ENCODE measurements at places on chromosomes 3 and 15.
A peak's percentile ranks its signal among the peaks of the same experiment; 100 is the strongest.

- no peak for DNase-seq
Measured at GRCh38 chr3:10286596-10287295, 6.0 kb downstream of the GHRL start.

- DNase-seq, result no peak
Measured at GRCh38 chr15:28912422-28912821, 26.6 kb downstream of the APBA2 start.

- DNase-seq, result no peak
Measured at GRCh38 chr15:83610901-83611685, 42.8 kb upstream of the ADAMTSL3 start.

GRCh38 chr3:70973558-70973957 lies 610.0 kb downstream of the FOXP1 start:
- no peak for DNase-seq

DNA sequence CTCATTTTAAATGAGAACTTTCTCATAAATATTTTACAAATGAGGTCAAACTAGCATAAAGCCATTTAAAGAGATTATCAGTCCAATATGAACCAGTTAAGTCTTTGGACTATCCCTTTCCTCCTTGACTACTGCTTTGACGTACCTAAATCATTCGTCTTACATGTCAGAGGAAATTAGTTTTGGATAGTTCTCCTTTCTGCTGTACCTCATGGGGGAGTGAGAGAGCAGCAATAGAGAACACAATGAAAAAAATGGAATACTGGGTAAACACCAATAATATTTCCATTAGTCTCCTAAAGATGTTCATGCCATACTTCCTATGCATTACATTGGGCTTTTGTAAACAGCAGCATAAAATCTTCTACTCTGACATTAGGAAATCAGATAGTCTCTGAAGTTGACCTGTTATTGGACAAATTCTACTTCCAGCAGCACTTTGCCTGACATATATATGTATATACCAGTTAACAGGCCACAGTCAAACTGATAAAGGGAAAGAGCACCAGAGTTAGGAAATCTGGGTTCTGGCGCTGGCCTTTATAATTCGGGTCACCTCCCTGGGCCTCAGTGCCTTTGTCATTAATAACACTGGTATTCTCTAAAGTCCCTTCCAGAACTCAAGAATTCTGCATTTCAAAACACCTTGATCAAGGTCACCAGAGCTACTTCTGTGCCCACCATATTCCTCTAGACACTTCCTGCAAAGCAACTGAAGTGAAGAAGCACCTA lies 26.8 kb downstream of the TIMMDC1 start:
- no peak for DNase-seq

GRCh38 chr3:25593001-25593400 lies 71.7 kb downstream of the TOP2B start:
- DNase-seq, result no peak

DNA sequence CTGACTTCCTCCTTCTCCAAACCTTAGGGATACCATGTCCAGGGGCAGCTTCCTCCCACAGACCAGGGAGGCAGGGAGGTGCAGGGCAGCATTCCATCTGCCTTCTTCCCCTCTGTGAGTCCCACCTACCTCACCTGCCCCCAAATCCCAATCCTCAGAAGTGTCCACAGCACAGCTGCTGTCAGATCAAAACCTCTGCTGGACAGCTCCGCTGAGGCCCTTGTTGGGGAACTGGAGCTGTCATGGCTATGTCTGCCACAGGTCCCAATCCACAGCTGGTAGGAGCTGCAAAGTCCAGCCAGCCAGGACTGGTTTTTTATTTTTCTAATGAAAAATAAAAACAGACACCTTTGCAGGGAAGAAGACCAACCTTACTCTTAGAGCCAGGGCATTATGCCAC lies 40.7 kb upstream of the TBC1D21 start:
- no peak for DNase-seq

DNA sequence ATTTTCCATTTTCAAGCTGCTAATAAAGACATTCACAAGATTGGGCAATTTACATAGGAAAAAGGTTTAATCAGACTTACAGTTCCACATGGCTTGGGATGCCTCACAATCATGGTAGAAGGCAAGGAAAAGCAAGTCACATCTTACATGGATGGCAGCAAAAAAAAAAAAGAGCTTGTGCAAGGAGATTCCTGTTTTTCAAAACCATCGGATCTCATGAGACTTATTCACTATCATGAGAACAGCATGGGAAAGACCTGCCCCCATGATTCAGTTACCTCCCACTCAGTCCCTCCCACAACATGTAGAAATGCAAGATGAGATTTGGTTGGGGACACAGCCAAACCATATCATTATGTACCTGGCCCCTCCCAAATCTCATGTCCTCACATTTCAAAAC lies 202.0 kb downstream of the FNDC3B start:
- DNase-seq, result no peak

DNA sequence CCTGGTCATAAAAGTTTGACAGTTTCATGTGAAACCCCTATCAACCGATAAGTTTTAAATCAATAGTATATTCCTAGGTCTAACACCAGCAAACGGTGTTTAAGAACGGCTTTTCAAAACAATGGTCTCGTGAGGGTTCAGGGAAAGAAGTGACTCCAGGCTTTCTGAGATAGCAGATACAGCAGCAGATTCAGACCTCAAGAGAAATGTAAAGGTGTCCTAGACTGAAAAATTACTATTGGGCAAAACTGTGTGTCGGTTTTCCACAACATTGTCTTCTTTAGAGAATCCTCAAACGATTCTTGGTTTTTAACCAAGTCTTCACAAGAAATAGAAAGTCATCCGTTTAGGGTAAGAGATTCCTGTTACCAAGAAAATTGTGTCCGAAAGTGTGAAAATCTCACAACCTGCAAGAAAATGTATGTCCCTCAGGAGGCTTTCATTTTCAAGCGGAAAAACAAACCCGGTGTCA lies 1.2 kb downstream of the SETD2 start:
- DNase-seq, result no peak

- DNase-seq, result no peak
Measured at GRCh38 chr3:172134352-172134751, 95.0 kb downstream of the FNDC3B start.

GRCh38 chr3:9175421-9175820 lies 74.0 kb downstream of the SRGAP3 start:
- no peak for DNase-seq

DNA sequence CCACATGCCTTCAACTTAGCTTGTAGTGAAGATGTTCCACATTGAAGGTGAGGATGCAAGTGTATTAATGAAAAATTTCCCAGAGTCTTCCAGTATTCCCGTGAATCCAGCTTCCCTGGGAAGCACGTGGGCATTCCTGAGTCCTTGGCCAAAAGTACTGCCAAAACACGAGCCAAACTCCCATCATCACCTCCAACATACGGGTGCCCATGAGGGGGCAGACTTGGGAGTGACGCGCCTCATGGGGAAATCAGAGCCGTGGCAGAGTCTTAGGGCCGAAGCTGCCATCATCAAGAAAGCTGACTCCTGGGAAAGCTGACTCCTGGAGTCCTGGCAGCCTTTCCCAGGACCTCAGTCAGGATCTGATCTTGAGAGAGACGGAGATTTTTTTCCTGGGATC lies 20.1 kb upstream of the TM2D3 start:
- DNase-seq, result no peak

GRCh38 chr15:78637776-78638435 lies 3.1 kb downstream of the CHRNB4 start:
- DNase-seq, result no peak

DNA sequence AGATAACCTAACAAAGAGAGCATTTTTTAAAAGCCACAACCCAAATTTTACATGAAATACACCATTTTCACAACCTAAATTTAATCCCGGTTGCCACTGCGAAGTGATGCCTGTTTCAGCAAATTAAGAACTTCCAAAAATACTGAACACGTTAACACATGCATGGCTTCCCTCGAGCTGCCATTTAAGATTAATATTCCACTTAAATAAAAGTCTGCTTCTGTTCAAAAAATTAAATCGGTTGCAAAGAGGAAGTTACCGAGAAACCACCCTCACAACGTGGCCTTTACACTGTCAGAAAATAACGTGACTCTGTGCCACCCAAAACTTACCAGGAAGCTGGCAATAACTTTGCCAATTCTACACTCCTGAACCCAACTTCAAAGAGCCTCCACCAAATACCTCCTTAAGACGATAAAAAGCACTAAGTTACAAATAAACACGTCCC lies 1.2 kb downstream of the TBL1XR1 start:
- DNase-seq, result no peak

DNA sequence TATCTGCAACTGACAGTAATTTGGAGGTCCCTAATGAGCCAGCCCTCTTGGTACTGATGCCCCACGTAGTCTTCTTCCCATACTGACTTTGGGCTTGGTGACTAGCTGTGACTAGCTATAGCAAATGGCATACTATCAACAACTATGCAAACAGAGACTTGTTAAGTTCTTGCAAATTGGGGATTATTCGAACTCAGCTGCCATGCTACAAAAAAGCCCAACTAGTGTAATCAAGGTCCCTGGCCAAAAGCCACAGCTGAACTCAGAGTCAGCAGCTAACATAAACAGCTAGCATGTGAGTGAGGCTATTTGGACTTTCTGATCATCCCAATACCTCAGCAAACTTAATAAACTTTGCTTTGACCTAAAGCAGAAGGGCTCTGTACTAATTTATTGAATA lies 121.2 kb upstream of the PLXND1 start:
- no peak for DNase-seq

- DNase-seq, result no peak
Measured at GRCh38 chr3:23761440-23761896, 44.3 kb upstream of the UBE2E1 start.

GRCh38 chr3:71030748-71031147 lies 552.8 kb downstream of the FOXP1 start:
- DNase-seq, result no peak

- no peak for DNase-seq
Measured at GRCh38 chr3:58482917-58483636, 8.8 kb upstream of the KCTD6 start.

- DNase-seq, result no peak
Measured at GRCh38 chr3:101166150-101166549, 154.2 kb downstream of the IMPG2 start.

DNA sequence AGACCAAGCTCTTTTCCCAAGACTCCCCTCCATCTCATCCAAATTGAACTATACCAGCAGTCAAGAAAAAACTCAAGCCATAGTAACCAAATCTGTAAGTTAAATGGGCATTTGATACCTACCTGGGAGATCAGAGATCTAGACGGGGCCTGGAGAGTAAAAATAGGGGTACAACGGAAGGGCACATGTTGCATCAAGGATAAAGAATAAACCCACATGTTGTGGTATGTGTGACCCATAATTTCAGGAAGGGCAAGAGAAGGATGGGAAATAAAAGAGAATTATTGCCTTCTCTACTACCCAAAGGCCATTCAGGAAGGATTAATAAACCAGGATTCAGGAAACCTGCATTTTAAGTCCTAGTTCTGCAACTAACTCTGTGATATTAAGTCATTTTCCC lies 1.5 kb downstream of the TEX55 start:
- no peak for DNase-seq

- no peak for DNase-seq
Measured at GRCh38 chr3:45617430-45618080, 23.0 kb downstream of the LIMD1 start.

- DNase-seq, result no peak
Measured at GRCh38 chr3:56375654-56376053, 92.6 kb downstream of the ERC2 start.

- no peak for DNase-seq
Measured at GRCh38 chr15:33757516-33758232, 210.6 kb upstream of the CHRM5 start.

- DNase-seq, result no peak
Measured at GRCh38 chr3:36166477-36166876, 213.8 kb upstream of the STAC start.

GRCh38 chr15:48565560-48566482 lies 79.7 kb downstream of the FBN1 start:
- DNase-seq, result no peak

GRCh38 chr3:21409401-21409800 lies 341.6 kb downstream of the ZNF385D start:
- no peak for DNase-seq

DNA sequence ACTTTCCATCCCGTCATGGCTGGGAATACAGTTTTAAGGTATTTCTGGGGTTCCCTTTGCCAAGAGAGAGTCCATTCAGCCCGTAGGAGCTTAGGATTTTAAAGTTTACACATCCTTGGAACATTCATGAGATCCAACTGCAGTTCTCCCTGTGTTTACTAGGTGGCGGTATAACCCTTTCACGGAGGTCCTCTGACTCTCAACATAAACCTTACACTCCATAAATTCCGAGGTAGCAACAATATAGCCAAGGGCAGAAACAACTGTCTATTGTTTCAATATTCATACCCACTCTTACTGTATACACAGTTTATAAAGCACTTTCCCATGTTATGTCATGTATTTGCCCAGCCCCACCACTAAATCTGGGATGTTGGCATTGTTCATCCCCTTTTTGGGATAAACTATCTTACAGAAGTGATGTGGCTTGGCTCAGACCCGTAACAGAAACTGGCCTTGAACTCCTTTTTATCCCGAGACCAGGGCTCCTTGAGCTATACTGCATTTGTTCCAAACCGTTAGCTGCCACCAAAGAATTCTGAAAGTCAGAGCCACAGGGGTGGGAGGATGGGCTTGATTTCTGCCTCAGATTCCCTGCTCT lies 69.2 kb upstream of the COL6A5 start:
- peak; percentile 12 for DNase-seq

DNA sequence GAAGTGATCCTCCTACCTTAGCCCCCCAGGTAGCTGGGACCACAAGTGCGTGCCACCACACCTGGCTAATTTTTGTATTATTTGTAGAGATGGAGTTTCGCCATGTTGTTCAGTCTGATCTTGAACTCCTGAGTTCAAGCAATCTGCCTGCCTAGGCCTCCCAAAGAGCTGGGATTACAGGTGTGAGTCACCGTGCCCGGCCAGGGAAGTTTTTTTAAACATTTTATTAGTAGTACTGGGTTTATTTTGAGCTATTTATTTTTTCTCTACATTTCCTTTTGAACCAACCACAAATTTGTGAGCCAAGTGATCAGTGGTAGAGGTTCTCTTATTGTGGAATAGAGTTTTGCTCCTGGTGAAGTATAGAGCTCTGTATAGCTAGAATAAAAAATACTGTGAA lies 33.7 kb downstream of the ARMC8 start:
- no peak for DNase-seq

DNA sequence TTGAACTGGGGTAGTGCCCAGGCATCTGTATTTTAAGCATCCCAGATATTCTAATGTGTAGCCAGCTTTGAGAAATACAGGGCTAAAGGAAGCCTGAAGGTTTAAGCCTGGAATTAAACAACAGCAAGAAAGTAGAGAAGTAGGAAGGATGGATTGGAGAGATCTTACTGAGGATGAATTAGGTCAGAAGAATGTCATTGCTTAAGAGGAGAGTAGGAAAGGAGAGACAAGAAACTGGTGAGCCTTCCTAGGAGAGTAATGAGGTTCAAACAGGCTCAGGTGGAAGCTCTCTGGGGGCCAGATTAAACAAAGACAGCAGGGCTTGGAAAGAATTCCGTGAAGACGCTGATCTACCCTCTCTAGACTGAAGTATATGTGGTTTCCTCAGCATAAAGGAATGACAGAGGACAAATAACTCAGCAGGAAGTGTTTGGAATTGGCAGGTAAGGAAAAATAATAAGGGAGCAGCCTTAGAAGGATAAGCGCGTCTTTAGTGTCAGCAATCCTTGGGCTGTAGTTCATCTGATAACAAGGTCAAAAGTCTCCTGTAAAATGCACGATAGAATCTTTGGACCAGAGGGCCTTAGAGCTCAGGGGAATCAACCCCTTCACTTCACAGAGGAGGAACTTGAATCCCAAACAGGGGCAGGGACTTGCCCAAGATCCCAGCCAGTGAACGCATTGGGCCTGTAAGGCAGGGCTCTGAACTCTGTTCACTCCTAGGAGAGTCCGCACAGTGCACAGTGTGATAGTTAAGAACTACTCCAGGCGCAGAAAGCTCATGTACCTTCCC lies 90.9 kb downstream of the TP63 start:
- no peak for DNase-seq
